ENCODE measurements at places on chromosomes 6 and 20.
A peak's percentile ranks its signal among the peaks of the same experiment; 100 is the strongest.

GRCh38 chr20:53599378-53599777 is 5.7 kb upstream of the ZNF217 start:
- no peak for DNase-seq

DNA sequence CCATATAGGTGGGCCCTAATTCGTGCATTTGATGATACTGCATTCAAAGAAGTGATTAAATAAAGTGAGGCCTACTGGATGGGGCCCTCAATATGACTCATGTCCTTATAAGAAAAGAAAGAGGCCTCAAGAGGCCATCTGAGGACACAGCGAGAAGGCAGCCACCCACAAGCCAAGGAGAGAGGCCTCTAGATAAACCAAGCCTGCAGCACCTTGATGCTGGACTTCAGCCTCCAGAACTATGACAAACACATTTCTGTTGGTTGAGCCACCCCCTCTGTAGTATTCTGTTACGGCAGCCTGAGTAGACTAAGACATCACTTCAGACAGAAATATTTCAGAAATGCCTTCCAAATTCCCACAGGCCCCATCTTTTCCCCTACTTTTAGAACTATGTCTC is 82.5 kb upstream of the PLEKHG1 start:
- DNase-seq = no peak

DNA sequence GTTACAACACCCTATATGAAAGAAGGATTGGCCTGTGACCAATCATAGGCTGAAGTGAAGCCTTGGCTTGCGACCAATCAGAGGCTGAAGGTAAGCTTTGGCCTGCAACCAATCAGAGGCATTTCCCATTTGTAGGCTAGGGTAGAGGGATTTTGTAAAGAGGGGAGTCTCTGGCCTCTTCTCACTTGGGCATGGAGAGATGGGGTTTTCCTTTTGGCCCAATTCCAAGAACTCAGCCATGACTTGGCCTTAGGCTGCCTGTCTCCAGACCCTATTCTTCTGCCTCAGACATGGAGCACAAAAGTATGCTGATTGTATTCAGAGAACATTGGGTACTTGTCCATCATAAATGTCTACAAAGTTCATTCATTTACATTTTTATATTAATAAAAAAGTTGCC is 308.3 kb downstream of the UTRN start:
- DNase-seq = no peak

- DNase-seq = no peak
Observed at GRCh38 chr6:4615891-4616290, 160.3 kb upstream of the CDYL start.

GRCh38 chr20:36479938-36480337 is 61.4 kb upstream of the MYL9 start:
- no peak for DNase-seq

GRCh38 chr6:54151861-54152260 is 40.6 kb downstream of the MLIP start:
- no peak for DNase-seq

DNA sequence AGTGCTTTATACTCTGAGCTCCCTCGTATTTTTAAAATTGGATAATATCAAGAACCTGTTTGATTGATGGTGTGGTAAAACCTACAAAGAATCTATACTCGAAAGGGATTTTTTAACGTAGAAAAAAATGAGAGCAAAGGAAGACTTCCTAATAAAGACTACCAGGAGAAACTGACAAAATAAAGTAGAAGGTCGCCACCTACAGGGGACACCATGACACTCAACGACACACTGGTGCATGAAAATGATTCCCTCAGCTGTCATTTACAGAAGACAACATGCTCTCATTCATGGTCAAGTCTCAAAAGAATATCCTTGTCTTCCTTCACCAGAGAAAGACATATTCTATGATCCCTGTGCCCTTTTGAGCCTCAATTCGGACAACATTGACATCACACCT is 10.1 kb upstream of the NHSL1 start:
- no peak for DNase-seq

- DNase-seq = no peak
Observed at GRCh38 chr6:16998461-16998860, 103.4 kb upstream of the STMND1 start.

DNA sequence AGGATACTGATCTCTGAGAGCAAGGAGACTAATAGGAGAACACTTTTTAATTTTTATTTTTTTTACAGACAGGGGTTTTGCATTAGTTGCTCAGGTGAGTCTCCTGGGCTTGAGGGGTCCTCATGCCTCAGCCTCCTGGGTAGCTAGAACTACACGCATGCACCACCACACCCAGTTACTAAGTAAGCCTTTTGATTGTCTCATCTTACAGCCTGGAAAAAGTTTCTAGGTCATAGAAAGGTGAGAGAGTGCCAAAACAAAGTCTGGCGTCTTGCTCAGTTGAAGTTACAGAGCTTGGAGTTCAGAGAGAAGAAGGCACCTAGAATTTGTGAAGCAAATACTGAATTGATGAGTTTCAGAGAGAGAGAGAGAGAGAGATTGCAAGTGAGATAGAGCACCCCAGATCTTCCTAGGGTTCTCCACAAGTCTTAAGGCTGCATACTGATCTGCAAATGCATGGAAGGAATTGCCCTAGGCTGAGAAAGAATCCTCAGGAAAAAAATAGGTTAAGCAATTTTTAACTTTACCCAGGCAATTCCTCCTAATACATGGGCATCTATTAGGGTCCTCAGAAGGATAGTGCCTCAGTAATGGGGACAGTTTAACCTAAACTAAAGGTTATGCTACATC is 37.6 kb upstream of the PHIP start:
- no peak for DNase-seq

- no peak for DNase-seq
Observed at GRCh38 chr6:134523903-134524650, 206.2 kb upstream of the SGK1 start.

DNA sequence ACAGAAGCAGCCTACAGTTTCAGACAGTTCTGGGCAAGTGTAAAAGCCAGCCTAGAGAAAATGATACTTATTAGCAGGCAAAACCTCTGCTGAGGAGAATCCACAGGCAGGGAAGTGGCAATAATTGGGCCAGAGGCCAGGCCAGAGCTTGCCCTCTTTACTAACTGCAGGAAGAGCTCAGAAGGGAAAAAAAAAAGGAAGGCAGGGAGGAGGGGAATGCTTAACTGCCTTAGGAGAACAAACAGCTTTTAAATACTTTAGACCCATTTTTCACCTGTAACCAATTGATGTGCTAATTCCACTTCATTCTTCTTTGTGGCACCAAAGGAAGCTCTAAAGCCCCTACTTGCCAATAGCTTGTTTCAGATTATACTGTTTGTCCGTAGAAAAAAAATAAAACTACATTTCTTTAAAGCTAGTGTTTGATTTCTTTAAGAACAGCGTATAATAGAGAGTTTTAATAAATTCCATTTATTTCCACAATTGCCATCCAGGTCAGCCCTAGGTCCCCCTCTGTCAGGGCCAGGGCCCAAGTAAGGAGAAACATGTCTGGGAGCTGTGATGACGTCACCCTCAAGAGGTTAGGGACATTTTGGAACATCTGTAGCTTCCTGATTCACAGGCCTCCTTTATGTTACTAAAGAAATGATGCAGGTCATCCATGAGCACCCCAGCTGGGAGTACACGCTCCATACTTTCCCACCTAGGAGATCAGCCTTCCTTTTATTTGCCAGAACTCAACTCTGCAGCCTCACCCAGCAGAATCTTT is 384.3 kb downstream of the CDC5L start:
- DNase-seq = no peak

DNA sequence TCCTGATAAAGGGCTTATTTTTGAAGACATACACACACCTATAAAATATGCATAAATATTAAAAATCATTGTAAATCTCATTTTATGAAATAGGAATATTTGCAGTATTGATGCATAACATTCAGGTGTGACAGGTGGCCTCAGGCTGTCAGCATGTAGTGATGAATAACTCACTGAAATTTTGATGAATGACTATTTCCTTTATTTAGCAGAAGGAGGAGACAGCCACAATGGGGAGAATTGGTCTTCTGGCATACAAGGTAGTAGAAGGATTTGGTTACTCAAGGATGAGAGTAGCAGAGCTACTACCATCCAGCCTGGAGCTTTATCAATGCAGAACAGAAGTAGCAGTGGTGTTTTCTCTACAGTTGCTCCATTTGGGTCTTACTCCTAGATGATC is 47.2 kb downstream of the RGS17 start:
- no peak for DNase-seq

- DNase-seq = no peak
Observed at GRCh38 chr6:5280920-5281319, 19.6 kb downstream of the FARS2 start.

DNA sequence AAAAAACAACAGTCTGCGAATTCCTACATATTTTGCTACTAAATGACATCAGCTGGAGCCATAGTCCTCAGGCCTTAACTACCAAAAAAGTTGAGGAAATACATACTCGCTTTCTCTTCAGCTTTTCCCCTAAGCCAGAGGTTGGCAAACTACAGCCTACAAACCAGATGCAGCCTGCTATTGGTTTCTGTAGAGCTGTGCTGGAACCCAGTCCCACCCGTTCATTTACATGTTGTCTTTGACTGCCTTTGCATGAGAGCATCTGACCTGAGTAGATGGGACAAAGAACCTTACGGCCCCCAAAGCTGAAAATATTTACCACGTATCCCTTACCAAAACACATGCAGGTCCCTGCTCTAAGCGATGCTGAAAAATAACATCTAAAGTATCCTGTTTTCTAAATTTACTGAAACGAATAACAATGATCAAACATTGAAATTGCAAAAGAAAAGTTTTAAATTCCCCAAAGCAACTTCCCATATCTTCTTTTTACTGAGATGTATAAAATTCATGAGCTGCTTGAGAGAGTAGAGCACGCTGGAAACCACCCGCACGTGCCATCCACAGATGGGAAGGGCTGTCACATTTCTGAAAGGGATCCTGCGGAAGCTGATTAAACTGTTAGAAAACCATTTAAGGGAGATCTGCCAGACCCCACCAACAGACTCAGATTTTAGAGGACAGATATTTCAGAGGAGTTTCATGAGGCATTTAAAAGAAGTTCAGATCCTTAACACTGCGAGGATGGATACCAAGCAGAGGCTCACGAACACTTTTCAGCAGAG is 124.1 kb downstream of the PRKN start:
- no peak for DNase-seq

- peak; percentile 71 for DNase-seq
Observed at GRCh38 chr6:158817728-158818580, 1.2 kb downstream of the EZR start.

DNA sequence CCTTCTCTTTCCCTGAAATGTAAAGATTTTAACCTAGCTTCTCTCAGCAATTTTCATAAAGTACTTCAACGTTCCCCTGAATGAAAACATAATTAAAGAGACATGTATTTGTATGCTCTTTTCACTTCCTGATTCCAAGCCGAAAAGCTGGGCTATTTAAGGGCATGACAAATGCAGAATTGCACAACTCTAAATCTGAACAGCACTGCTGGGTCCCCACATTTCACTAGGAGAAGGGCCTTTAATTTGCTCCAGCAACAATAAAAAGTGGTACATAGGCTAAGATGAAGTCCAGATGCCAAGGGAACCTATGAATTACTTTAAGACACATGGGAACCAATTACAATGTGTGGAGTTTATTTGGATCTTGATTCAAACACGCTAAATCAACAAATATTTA is 42.0 kb downstream of the IRAK1BP1 start:
- no peak for DNase-seq

GRCh38 chr6:106439459-106439858 is 78.9 kb downstream of the CRYBG1 start:
- DNase-seq = no peak

DNA sequence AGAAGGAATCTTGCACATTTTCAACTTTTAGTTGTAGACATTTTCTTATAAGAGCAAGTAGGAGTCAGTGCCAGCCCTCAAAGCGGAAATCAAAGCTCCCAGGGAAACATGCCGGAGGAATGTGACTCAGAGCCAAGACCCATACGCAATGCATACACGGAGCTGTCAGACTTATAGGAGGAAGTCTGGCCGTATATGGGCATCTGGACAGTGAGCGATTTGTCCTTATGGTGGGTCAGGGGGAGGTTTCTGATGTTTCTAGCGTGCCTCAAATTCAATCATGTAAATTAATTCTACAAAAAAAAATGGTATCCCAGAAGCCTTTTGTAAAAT is 3.6 kb upstream of the CCN2 start:
- DNase-seq = no peak

DNA sequence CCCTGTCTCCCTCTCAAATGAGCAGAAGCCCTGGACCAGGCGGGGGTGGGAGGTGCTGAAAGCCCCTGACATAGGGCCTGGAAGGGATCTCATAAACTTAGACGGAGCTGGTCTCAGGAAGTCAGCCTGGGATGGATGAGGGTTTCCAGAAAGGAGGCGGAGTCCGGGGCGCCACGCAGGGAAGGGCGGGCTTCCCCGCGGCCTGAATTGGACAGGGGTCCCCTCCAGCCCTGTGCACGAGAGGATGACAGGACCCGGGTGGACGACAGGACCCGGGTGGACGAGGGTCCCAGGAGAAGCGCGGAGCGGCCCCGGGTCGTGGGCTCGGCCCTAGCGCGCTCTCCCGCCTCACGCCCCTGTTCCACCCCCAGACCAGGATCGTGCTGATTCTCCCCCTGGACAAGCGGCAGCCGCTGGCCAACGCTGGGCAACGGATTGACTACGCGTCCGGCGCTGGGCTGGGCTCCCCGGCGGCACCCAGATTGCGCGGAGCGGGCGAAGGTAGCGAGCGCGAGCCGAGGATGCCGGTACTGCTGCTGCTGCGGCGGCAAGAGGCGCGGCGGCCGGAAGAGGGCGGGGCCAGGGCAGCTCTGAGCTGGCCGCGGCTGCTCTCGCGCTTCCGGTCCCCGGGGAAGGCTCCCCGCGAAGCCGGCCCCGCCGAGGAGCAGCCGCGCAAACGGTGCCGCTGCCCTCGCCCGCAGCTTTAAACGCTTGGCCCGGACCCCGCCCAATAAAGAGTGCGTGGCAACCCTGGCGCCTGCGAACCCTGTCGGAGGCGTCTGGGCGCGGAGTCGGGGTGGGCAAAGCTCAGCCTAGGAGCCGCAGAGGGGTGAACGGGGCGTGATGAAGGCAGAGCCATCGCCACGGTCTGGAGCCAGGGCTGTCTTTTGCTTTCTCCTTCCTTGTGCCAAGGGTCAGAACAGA is 1.3 kb downstream of the C20orf144 start:
- DNase-seq = peak; percentile 67

GRCh38 chr20:34511891-34512265 is 4.3 kb upstream of the DYNLRB1 start:
- DNase-seq = no peak

All from stimulated activated CD8-positive, alpha-beta memory T cell treated with anti-CD3 and anti-CD28 coated beads, Interleukin-2, amount 100 ng/mL, for 1 hour (primary cell).